CD4-positive, alpha-beta T cell treated with Interferon alpha-2 for 1 hour (primary cell): ENCODE measurements at places on chromosomes 3 and 15.

GRCh38 chr15:29556380-29556779 is 265.9 kb downstream of the TJP1 start:
- no peak for DNase-seq

DNA sequence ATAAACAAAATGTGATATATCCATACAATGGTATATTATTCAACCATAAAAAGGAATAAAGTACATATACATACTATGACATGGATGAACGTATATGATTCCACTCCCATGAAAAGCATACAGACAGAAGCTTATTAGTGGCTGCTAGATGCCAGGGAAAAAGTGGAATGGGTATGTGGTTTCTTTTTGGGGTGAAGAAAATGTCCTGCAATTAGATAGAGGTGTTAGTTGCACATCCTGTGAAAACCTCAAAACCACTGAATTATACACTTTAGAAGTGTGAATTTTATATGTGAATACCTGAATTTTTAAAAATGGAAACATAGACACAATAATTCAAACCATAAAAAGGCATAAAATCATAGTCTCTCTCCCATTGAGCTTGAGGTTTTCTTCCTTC is 11.2 kb downstream of the DENND6A start:
- DNase-seq: peak; percentile 35

DNA sequence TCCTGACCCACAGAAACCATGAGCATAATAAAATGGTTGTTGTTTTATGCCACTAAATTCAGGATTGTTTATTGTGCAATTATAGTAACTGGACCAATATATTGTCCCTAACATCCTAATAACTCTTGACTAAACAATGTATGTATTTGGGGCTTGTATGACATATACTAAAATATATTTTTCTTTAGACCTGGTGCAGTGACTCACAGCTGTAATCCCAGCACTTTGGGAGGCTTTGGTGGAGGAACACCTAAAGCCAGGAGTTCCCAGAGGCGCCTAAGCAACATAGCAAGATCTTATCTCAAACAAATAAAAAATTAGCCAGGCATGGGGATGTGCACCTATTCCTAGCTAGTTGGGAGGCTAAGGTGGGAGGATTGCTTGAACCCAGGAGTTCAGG is 180.4 kb downstream of the SUCNR1 start:
- no peak for DNase-seq

DNA sequence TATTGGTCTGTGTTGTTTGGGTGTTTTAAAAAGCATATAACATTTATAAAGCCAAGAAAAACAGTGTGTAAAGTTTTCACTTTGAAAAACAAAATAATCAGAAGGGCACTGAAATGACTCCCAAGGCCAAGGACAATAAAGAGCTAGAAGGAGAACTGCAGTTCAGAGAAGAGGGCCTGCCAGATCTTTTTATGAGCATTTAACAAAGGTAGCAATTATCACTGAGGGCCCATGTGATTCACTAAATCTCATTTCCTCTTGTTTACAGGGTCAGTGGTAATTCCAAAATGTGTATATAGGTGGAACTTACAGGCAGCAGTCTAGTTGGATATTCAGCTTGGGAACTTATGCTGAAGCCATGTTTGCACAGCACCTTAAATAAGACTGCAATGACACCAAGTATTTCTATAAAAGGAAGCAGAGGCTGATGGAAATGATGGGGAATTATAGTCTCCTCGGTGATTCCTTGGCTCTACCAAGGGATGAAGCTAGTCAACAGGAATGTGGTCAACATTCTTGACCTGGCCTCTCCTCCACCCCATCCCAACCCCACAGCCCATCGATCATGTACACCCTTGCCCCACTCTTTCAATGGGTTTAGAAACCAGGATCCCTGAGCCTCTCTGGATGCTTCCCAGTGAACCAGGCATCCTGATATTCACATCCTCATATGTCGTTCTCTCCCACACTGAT is 54.4 kb upstream of the THUMPD3 start:
- DNase-seq: no peak

DNA sequence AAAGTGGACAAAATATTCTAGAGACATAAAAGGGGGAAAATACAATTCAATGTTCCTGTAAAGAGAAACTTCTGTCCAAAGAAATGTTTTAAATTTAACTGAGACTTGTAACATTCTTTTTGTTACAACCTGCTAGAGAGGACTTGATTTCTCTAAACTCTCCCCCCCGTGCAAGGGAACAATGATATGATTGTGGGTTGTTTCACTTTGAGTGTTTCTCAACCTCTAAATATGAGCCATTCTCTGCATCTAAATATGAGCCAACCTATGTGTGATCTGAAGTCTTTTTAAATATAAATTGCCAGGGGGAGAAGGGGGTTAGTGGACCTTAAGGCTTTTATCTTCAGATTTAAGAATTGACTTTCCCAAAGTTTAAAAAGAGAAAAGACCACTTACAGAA is 14.6 kb downstream of the ZNF860 start:
- DNase-seq: no peak

GRCh38 chr15:52082197-52083036 is 30.2 kb downstream of the BCL2L10 start:
- DNase-seq: peak; percentile 8
